ENCODE measurements at places on chromosomes 6 and 20. TPM values are rescaled to one million over a fixed set of nuclear protein-coding genes. Genes with fewer than 3 reads are reported as not detected.
A peak's percentile ranks its signal among the peaks of the same experiment; 100 is the strongest.

Gene HLA-B
- 2,736 TPM for total RNA-seq

Gene TRIM40
- total RNA-seq, result not detected

Gene PRKN
- total RNA-seq, result 6.1 TPM

Gene CABLES2
- 4.5 TPM for total RNA-seq

Gene SDHAF4
- 10.8 TPM for total RNA-seq

Gene PLAGL1
- total RNA-seq, result 44.7 TPM

Gene LHFPL5
- total RNA-seq, result not detected

Gene BHLHE23
- total RNA-seq, result not detected

Gene NMBR
- total RNA-seq, result not detected

Gene PI3
- total RNA-seq, result 9.2 TPM

Gene KIF6
- 2.5 TPM for total RNA-seq

Gene NKAPL
- 0.30 TPM for total RNA-seq

DNA sequence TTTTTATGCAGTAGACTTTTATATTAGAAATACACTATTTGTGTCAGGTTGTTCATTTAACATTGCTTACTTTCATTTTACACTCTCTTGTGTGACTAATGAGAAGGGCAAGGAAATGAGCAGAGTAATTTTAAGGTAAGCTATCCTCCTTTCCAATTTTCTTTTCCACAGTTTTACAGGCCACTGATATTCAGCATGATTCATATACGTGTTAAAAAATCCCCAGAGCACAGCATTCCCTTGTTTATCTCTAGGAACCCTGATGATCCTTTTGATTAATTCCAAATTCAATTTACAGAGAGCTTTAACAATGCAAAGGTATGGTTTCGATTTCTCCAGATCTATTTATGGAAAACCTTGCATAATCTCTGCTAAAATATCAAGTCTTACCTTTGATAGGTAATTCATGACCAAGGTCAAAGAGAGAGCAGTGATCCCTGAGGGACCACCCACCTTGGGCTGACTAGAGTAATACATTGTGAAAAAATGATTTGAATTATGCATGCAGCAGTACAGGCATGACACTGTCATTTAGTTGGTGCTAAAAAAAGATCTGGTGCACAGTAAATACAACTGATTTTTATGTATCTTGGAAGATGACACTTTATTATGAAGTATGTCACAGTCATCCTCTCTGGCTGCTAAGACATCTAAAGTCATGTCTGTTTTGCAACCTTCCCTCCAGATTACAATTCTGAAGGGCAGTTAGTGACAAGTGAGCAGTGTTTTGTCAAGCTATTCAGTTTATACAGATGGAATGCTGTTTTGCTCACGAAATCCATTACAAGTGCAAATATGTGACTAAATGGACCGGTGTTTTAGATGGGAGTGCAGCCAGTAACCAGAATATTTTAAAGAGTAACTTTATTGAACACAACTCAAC, 736.6 kb downstream of the EPHA7 start:
- DNase-seq, result no peak

GRCh38 chr20:11315525-11315924, 602.2 kb upstream of the BTBD3 start:
- DNase-seq, result no peak

DNA sequence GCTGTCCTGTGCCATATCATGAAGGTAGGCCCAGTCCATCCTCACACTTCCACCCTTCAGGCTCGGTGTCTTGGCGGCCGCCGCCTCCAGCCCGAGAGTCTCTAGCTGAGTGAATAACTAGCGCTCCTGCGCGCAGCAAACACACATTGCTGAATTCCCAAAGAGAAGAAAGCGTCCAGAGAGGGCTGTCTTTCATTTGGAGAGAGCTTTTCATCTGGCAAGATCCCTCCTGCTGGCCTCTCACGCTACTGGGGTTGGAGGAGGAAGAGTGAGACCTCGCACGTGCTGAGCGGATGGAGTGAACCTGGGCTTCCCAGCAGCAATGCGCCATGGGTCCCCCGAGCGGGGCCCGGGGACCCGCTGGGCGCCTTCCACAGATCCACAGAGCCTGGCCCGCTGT, 73.2 kb downstream of the NCR2 start:
- DNase-seq, result no peak

DNA sequence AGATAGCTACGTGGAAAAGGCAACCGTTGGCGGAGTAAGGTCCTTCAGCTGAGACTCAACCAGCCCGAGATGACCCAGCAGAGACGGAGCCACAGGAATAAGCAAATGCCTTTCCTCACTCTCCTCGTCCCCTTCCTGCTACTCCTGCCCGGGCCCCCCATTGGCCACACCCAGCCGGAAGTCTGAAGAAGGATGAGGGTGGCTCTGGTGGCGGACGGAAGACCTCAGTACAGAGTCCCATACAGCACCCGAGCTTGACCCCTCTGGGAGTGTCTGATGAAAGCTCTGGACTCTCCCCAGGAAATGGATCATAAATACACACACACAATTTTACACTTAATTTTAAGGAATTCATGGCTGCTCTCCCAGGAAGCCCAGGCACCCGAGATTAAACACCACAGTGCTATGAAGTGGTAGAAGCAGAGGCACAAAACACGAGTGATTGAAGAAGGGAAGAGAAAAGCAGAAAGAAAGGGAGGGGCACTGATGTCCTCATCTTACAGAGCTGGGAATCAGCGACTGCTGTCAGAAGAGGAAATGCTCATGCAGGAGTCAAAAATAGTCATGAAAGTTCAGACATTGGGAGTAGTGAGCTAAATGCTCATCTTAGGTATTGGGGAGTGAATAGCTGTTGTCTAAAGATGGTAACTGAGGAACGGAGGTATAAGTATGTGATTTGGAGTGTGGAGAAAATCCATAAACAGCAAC, 125.6 kb downstream of the BANF2 start:
- no peak for DNase-seq

DNA sequence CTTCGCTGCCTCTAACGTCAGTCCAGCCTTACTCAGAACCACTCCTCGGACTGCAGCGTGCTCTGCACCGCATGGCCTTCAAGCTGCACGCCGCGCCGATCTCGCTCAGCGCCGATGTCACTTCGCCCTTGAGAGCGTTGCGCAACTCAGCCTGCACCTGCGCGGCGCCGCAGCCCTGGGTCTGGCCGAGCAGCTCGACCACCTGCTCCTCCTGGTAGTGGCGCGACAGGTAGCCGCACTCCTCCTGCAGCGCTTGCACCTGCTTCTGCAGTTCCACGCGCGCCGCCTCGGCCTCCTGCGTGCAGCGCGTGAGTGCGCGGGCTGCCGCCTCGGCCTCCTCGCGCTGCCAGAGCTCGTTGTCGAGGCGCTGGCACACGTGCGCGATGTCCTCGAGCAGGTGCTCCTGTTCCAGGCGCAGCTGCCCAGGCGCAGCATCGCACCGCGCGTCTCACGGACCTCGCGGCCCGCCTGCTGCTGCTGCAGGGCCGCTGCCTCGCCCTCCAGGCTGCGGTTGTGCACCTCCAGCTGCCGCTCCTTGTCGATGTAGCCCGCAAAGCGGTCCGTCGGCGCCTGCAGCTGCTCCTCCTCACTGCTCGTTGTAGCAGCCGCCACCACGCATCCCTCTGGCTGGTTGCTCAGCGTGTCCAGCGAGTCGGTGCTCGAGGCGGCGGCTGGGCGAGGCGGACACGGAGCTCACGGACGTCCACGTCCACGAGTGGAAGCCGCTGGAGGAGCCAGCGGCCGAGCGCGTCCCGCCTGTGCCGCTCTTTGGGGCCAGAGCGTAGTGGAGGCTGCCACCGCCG, 380.6 kb upstream of the CHD6 start:
- no peak for DNase-seq

DNA sequence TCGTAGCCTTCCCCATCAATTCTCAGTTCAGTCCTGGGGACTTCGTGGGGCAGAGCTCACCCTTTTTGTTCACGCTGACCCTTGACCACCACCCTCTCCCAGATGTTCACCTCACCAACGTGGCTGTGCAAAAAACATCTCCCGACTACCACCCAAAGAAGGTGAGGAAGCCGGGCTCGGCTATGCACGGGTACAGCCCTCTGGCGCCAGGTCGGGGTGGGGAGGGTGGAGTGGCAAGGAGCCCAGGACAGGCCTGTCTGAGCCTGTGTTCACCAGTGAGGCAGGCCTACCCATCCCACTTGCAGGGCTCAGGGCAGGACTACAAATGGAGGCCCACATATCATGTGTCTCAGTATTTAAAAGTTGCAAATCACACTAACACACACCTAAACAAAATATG, 18.1 kb downstream of the PDRG1 start:
- DNase-seq, result no peak

- DNase-seq, result no peak
These were observed 189.0 kb downstream of the NFATC2 start for GRCh38 chr20:51353491-51353890.

GRCh38 chr6:15441981-15442380, 196.1 kb downstream of the JARID2 start:
- DNase-seq, result no peak

DNA sequence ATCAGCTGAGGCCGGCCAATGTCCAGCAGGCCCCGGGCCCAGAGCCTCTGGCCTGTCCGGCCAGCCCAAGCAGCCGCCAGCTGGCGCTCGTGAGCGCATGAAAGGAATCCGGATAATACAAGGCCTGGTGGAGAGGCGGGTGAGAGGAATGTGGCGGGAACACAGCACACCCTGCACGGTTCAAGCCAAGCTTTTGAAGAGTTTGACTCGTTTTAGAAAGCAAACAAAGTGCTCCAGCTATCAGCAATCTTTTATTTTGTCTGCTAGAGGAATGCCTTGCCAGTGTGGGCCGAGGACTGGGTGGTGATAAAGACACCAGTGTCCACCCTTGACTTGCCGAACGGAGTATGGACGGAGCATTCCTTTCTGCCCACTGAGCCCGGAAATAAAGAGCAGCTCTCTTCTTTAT, 9.3 kb upstream of the NEDD9 start:
- DNase-seq, result peak; percentile 90

DNA sequence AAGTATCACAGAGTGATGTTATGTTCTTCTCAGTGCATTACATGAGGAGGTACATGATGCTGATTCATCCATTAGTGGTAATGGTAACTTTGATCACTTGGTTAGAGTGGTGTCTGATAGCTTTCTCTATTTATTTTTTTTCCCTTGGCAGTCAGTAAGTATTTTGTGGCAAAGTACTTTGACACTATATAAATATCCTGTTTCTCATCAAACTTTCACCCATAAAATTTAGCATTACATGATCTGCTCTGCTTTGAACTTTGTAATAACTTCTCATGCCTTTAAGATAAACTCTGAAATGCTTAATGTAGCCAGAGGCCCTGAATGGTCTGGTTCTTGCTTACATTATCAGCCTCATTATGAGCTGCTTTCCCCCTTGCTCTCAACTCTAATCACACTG, 127.9 kb downstream of the MBOAT1 start:
- no peak for DNase-seq

- no peak for DNase-seq
These were observed 40.1 kb downstream of the SLX4IP start for GRCh38 chr20:10475225-10475624.

DNA sequence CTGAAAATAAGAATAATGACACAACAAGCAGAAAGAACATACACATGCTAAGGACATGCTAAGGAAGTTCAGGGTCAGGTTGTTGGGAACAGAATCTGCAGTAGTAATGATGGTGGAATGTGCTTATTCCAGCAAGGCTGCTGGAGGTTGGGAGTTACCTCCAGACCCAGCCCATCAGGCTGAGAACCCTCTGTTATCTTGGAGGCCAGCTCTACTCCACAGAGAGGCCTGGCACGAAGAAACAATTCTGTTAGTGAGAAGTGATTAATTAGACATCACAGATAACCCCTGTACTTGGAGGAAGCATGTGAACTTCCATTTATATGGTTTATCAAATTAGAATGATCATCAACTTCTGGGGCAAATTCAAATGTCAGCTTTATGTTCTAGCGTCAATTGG, 22.1 kb upstream of the ARHGAP18 start:
- no peak for DNase-seq

DNA sequence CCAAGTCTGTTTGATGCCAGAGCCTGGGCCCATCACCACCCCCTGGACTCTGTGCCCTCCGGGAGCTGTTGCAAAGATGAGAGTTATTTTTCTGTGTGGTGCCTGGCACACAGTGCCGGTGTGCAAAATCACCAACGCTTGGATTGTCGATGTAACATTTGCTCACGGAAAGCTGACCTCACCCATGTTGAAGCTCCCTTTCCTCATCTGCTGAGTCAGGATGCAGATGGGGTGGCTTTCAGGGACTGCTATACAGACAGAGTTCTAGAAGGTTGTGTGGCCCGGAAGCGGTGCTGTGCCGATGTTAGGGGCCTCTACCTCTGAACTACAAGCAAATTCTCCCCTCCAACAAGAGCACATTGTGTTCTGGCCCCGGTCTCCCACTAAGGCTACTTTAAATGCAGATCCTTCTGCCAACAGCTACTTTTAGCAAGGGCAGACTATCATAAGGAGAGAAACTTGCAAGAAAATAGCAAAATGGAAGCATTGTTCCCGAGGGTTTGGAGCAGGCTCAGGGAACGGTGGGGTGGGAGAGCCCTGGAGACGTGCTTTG, 34.0 kb downstream of the EYA2 start:
- no peak for DNase-seq

GRCh38 chr6:31706599-31706998, at the start of gene LY6G6F:
Gene LY6G6F, plus strand, starts transcription at chr6:31706866. Its CDS starts 41 bp downstream, at chr6:31706907.
- no peak for DNase-seq

DNA sequence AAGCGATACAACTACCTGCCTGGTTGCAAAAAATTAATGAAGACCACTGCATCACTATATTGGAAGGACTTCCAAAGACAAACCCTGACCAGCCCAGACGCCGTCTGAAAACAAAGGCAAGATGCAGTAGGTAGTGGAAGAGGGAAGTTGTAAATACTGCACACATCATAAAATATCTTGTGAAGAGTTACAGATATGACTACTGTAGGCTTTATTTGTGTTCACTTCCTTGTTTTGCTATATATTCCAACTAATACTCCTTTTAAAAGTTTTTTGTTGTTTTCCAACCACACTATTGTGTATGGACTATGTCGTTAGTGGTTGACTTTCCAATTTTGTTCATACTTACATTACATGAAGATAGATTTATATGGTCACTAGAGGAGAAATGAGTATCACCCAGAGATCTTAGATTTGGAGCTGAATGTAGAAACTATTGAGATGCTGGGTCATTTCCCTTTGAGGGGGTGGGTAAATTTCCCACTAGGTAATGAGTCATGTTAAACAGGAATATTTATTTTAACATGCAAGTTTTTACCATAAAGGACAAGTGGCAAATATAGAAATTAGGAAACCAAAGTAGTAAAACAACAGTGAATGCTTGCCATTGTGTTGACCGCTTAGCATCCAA, 16.6 kb upstream of the TXLNB start:
- DNase-seq, result no peak

Data from lower lobe of right lung (tissue), 2 donors.